ENCODE measurements at places on chromosomes 4 and X.

DNA sequence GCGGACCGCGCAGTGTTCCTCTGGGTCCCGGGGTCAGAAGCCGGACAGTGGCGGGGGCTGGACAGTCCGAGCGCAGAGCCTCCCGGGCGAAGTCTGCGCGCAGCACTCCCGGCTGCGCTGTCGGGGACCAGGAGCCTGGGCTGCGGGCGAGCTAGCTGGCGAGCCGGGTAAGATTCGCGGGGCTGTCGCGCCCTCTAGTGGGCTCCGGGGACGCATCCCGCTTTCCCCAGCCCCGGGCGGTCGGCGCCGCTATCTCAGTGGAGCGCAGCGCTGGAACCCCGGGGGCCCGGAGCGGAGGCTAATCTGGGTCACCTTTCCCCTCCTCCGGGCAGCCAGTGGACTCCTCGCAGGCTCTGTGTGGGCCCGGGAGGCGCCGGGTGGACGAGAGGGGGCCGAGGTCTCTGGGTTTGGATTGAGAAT, 4.2 kb downstream of the PDGFRA start:
- peak; percentile 58 for DNase-seq

- DNase-seq = no peak
These were observed 227.2 kb upstream of the BMP3 start for GRCh38 chr4:80803337-80803736.

- no peak for DNase-seq
These were observed 2.4 kb upstream of the EGF start for GRCh38 chr4:109910256-109910655.

GRCh38 chr4:179116581-179116980, 1674.3 kb upstream of the AGA start:
- DNase-seq = no peak

DNA sequence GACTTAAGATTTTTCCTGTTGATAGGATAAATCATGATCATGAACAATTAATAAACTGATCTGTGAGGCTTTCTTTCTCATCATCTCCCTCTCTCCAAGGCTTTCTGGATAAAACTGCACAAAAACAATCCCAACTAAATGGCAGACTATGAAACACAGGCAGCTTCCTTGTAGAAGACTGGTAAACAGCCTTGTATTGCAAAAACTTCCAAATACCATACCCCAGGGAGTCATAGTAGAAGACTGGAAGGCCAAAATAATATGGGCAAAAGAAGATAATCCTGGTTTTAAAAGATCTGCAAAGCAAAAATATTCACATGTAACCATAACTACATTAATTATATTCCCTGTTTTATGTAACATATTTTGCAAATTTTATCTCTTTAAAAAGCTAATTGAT, 113.0 kb downstream of the ANAPC10 start:
- DNase-seq = no peak

GRCh38 chr4:85459736-85460135, 15.2 kb upstream of the ARHGAP24 start:
- DNase-seq = no peak

GRCh38 chrX:9088896-9089295, 55.0 kb upstream of the FAM9B start:
- no peak for DNase-seq

DNA sequence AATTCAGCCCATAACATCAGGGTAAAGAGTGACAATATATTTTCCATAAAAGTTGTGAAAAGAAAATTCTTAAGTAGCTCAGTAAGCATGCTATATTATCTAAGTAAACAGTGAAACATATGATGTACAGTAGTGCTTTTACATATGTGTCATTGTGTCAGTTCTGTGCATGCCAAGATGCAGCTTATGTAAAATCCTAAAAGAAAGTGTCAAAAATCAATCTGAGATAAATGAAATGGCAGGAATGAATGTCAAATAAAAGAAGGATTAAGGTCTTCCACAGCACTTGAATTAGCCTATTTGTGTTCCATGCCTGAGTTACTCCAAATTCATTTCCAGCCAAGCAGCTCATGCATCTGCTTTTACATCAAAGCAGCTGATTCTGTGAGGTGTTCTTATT, 452.7 kb upstream of the HS3ST1 start:
- DNase-seq = no peak

DNA sequence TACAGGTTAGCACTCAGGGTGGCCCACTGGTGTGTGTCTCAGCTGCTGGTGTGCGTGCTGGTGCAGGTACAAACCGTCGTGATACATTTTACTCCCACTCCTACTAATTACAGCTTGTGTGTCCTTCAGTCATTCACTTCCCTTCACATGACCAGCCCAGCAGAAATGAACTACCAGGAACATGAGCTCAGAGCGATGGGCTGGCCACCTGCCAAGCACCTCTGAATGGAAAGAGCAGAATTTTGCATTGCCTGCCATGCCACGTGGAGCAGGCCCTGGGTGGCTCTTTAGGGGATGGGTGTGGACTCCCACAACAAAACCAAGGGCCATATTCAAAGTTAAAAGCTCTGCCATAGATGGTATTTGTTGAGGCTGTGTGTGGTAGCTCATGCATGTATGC, 58.9 kb upstream of the PGM2 start:
- DNase-seq = no peak

DNA sequence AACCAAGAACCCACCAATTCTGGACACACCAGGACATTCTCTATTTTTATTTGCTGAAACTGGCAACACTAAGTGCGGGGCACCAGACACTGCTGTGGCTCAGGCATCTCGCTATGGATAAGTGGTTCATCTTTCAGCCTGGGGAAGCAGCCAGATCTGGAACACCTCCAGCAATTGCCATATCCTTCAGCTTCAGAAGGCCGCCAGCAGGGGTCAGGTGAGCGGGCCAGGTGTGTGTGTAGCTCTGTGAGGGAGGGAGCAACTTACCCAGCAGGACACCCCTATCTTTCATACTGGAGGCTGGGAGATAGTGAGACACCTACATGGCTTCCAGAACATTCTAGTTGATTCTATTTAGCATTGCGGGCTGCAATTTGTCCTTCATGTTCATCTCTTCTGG, 57.0 kb upstream of the GBA3 start:
- no peak for DNase-seq

- DNase-seq = no peak
These were observed 82.0 kb downstream of the USP46 start for GRCh38 chr4:52576961-52577623.

- no peak for DNase-seq
These were observed 766.6 kb downstream of the FAT4 start for GRCh38 chr4:126081336-126081735.

- DNase-seq = no peak
These were observed 181.3 kb downstream of the SOWAHB start for GRCh38 chr4:76716658-76717057.

DNA sequence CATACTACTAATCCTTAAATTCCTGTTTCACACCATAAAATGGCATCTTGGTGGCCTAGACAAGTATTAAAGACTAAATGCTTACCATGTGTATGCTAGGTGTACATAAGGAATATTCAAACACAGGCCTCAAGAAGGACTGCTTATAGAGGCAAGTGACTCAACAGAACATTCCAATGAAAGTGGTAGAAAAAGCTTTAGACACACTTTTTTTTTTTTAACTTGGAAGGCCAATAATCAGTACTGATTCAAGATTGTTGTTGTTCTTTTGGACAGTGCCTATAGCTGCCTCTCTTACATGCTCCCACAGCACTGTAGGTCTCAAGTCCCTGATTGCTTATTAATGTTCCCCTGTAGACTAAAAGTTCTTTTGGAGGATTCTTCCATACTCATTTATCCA, 77.6 kb downstream of the FBXL5 start:
- DNase-seq = no peak

DNA sequence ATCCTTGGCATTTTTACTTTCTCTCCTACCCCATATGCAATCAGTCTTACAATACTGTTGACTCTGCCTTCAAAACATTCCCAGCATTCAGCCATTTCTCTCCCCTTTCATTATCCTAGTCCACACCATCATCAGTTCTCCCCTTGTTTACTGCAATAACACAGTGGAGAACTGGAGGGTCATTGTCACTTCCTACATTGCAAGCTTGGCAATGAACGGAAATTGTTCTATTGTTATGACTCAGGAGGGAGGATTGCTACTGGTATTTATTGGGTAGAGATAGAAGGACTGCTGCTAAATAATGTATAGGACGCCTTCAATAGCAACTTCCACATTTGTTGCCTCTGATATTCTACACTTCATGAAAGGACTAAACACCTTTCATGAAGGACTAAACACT, 231.8 kb downstream of the BANK1 start:
- no peak for DNase-seq

DNA sequence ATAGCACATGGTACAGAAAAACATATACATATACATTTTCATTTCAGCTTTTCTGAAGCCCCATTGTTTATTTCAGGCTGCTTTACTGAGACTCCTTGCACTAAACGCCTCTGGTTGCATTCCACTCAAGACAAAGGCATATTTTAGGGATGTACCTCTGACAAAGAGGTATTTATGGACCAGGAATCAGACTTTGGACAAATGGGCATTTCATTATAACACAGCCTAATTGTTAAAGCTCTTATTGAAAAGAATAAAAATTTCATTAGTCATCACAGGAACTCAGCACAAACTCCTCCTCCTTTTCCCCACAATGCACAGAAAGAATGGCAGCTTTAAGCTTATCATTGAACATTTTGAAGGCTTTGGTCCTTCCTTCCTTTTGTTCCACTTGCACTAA, 62.9 kb upstream of the UGT8 start:
- no peak for DNase-seq

DNA sequence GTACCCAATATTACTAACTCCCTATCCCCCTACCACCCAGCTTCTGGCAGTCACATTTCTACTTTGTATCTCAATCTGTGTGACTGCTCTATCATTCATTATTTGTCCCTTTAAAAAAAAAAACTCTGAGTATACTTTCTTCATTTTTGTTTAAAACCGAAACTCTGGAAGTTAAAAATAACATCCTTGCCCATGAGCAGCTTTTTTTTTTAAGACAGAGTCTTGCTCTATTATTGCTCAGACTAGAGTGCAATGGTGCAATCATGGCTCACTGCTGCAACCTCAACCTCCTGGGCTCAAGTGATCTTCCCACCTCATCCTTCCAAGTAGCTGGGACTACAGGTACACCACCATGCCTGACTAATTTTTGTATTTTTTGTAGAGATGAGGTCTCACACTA, 15.8 kb downstream of the UBE2K start:
- no peak for DNase-seq

- DNase-seq = no peak
These were observed 55.2 kb downstream of the DOCK11 start for GRCh38 chrX:118550792-118551191.

DNA sequence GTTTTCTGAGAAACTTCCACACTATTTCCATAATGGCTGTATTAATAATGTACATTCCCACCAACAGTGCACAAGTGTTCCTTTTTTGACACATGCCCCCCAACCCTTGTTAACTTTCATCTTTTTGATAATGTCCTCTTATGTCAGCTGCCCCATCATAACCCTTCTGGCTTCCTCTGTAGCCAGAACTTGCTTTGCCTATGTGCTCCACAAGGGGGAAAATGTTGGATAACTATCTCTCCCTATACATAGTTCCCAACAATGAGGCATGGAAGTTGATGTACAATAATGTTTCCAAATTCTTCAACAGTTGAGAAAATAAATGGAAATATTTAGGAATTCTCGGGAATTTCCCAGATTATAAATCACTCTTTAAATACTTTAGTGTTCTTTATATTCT, 142.9 kb downstream of the ASB9 start:
- no peak for DNase-seq

DNA sequence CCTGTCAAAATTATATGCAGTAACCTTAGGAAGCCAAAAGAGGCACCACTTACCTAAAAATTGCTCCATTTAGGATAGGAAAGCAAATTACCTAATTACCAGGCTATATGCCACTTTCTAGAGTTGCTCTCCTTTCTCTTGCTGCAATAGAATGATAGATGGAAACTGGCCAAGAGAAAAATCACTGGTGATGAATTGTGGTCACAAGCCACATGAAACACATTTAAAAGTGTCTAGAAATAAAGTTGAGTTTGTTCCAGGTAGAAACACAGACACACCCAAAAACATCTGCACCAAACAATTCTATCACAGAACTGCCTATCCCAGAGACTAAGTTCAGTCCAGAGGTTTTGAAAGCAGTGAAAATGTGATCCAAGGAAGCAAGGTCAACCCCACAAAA, 337.7 kb downstream of the PCDH19 start:
- no peak for DNase-seq

GRCh38 chr4:116082808-116083366, 969.5 kb upstream of the NDST4 start:
- DNase-seq = no peak

GRCh38 chr4:159110961-159111360, 8.1 kb downstream of the RAPGEF2 start:
- DNase-seq = no peak

Measured in stimulated activated CD4-positive, alpha-beta T cell treated with anti-CD3 and anti-CD28 coated beads, Interleukin-4, amount 100 ng/mL, for 4 hours (primary cell).